ENCODE measurements at places on chromosomes 5 and 9. TPM values are rescaled to one million over a fixed set of nuclear protein-coding genes. Genes with fewer than 3 reads are reported as not detected.

Gene KCTD16
- total RNA-seq, result 17.5 TPM

Gene DIPK1B
- 26.9 TPM for total RNA-seq

Gene GBA2
- 48.9 TPM for total RNA-seq

Gene CDH6
- total RNA-seq, result 37.1 TPM

Measured in frontal cortex (tissue), 4 donors.